Daoy (cell line): ENCODE measurements at places on chromosomes 7 and 10. TPM values are rescaled to one million over a fixed set of nuclear protein-coding genes. Genes with fewer than 3 reads are reported as not detected.

LDB3 gene
- 0.45 TPM in 1 of 2 replicates, not detected in the other for total RNA-seq

SLC26A3 gene
- total RNA-seq = not detected in 2 replicates

DNA sequence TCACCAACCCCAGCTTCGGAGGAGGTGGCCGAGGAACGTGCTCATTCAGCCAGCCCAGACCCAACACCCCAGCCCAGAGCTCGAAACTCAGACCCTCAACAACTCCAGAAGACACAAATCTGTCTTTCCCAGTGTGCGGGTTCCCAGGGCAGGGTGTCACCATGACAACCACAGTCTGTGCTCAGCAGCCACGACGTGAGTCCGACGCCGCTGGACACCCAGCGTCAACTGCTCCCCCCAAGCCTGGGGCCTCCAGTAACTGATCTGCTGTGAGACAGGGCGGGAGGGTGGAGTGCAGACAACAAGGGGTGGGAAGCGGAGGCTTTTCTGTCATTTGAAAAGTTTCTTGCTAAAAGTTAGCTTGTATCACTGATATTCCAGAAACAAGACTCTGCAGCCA, 167.2 kb downstream of the MAD1L1 start:
- DNase-seq = no peak

DNA sequence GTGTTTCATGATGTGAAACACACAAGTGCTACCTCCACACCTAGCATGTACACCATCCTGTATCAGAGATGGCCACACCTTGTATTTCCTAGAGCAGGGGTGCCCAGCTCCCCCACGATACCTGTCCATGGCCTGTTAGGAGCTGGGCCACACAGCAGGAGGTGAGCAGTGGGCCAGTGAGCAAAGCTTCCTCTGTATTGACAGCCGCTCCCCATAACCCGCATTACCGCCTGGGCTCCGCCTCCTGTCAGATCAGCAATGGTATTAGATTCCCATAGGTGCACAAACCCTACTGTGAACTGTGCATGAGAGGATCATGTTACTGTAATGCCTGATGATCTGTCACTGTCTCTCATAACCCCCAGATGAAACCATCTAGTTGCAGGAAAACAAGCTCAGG, 145.6 kb upstream of the RNF32 start:
- DNase-seq = no peak

GRCh38 chr7:112300831-112301407, 94.4 kb downstream of the ZNF277 start:
- DNase-seq = no peak

GRCh38 chr10:122132882-122133565, 138.1 kb upstream of the BTBD16 start:
- DNase-seq = no peak

DNA sequence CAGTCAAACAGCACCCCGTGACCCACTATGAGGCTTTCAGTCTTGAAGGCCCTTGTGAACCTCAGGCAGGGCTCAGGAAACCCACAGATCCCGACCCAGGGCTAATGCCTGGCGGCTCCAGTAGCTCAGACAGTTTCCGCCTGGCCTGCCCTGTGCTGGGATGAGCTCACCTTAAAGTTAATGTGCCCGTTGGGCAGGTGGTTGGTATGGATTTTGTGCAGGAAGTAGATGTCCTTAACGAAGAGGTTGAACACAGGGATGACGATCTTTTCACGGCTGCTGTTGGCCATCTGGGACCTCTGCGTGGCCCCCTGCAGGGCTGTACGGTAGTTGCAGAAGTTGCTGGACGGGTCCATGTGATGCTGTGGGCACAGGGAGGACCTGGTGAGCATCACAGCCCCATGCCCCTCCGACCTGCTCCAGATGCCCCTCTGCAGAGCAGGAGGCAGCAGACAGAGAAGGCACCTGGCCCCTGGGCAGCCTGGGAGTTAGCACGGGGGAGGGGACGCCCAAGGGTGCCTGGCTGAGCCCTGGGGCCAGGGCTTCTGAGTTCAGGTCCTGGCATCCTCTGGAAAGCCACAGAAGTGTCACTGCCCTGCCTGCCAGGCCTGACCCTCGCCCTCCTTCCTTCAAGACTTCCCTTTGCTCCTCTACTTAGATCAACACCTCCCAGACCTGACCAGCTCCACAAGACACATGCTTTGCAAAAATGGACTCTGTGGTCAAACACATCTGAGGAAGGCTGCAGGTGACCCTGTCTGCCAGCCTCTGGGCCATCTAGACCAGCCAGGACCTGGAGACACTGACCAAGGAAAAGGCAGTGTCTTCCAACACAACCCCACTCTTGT, 59.8 kb downstream of the CSGALNACT2 start:
- DNase-seq = no peak

LIPM gene
- total RNA-seq = not detected in 2 replicates
